ENCODE measurements at places on chromosomes 7 and 10. TPM values are rescaled to one million over a fixed set of nuclear protein-coding genes. Genes with fewer than 3 reads are reported as not detected.

Gene TEX47
- total RNA-seq = not detected

Gene HOXA9
- 4.7 TPM for total RNA-seq

Gene STX1A
- total RNA-seq = 7.0 TPM

Gene CCSER2
- 15.6 TPM for total RNA-seq

Gene CALHM1
- not detected for total RNA-seq

Gene PDZD7
- total RNA-seq = 0.51 TPM

Gene SPDYE3
- total RNA-seq = not detected

Gene ZNF487
- 1.9 TPM for total RNA-seq

DNA sequence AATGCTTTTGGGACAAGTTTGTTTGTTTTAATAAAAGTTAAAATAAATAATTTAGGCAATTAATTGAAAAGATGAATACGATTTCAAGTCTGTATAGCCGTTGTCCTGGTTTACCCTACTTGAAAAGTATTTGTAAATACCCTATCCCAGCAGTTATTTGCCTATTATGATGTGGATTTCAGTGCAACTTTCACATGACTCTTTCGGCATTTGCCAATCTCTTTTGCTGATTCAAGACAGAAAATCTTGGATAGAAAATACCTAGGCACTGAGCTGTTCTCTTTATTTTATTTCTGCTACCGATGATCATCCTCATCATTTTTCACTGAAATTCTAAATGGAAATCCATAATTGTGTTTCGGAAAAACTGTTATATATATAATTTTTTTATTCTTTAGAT lies 125.9 kb upstream of the FZD8 start:
- no peak for DNase-seq

GRCh38 chr7:145779140-145779539 lies 337.5 kb upstream of the CNTNAP2 start:
- no peak for DNase-seq

DNA sequence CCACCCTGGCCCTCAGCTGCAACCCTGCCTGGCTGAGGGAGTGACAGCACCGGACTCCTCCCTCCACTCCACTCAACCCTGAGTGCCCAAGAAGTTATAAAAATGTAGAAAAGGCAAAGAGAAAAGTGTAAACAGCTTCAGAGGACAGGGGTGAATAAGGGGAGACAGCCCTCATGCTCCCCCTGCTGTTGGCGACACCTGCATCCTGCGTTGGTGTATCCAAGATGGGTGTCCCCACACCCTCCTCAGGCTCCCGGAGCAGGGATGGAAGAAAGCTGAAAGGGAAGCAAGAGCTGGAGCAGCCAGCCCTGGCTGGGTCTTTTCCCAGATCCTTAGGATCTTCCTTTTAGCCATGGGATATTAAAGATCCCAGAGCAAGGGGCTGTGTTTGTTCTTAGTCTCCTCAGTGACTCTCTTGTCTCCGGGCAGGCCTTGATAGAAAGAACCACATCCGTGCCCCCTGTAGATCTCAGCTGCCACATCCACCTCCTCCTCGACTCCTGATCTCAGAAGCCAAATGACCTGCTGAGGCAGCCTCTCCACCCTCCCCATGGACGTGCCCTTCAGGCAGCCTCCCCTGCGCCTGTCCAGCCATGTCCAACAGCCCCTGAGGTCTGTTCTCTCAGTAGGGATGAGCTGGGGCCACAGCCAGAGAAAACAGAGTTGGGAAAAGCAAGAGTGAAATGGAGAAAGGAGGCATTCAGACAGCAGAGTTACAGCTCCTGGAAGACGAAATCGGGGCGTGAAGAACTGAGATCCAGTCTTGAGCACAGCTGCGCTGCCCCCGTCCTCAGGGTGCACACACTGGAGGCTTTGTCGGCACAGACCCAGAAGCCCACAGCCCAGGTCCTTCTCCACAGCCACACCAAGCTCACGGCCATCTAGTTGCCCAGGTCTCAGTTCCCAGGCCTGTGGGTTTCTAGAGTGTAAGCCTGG lies 6.8 kb downstream of the FAM131B start:
- no peak for DNase-seq

DNA sequence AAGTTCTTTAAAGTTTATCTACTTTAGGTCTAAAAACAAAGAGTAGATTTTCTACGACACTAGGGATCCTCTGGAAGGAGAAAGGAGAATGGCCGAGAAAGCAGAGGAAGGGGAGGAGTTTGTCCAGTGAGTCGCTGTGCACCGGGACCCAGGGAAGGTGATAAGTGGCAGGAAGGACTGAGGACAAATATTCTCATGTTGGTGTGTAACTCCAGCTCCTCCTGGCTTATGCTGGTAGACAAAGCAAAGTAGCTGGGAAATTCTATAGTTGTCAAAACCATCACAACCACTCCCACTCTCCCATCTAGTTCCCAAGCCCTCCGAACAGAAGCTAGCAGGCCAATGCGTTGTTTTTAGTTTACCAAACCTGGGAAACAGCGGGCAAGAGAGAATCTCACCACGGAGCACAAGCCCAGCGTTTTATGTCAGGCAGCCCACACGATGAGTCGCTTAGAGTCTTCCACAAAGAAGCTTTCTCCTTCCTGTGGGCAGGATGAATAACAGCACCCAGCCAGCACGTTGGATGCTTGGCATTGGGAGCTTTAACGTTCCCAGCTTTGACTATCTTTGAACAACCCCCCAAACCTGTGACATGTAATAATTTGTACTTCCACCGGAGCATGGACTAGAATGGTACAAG lies 32.9 kb upstream of the JCAD start:
- DNase-seq = no peak

- no peak for DNase-seq
Observed at GRCh38 chr10:21284301-21284700, 241.2 kb downstream of the SKIDA1 start.

DNA sequence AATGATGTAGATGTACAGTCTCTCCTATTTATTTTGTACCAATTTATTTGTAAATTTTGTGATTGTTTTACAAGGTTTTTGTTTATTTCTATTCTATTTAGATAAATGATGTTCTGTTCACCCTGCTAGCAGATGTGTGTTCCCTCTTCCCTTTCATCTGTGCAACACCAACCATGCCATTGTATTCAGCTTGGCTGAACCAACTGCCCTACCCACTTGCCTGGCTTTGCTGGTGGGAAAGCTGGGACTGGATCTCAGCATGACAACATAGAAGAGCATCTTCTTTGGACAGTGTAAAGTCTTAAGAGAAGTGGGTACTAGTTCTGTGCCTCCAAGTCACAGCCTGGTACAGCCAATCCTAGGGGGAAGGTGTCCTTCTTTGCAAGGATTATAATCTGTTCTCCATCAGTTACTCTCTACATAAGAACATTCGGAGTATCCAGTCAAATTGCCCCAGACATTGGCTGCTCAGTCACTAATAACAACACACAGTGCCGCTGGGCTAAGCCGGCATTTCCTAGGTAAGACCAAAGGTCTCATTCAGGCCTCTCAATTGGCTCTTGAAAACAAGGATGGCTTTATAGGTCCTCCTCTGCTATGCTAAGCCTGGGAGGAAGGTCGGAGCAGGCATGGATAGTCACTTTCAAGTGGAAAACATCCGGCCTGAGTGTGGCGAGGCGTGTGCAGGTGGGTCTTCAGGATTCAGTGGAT lies 109.7 kb downstream of the NT5C2 start:
- no peak for DNase-seq

- no peak for DNase-seq
Observed at GRCh38 chr7:68511281-68511680, 1087.0 kb upstream of the AUTS2 start.

DNA sequence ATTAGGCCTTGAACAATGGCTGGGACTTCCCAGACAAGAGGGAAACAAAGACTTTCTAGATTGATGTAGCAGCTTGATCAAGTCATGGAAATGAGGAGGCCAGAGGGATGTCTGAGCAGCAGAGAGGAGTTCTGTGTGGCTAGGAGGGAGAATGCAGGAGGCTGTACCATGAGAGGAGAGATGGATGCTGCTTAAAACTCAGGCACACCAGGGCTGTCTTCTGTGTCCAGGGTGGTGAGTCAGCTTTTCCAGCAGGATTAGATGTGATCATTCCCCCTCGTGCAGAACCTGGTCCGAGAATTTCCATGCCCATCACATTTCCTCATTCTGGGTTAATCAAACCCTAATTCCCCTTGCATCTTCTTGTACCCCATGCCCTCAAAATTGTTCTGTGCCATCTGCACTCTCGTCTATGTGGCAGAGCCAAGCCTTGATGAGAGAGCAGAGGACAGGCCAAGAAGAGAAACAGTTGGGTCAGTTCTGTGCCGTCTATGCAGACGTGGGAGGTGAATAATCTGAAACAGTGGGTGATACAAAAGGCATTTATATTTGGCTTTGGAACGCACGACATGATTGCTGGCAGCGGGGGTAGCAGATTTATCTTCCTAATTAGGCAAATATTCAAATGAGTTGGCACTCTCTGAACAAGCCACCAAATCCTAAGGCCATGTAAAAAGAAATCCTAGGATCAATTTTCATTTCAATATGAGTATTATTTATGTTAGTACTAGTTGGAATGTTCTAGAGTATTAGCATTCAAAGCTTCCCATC lies 160.7 kb downstream of the TMEM178B start:
- no peak for DNase-seq

- DNase-seq = no peak
Observed at GRCh38 chr10:110638319-110638718, 5.8 kb upstream of the RBM20 start.

- no peak for DNase-seq
Observed at GRCh38 chr10:62853710-62854109, 37.5 kb upstream of the EGR2 start.

- DNase-seq = no peak
Observed at GRCh38 chr7:45593877-45594276, 19.7 kb downstream of the ADCY1 start.

GRCh38 chr10:29131952-29132547 lies 156.8 kb upstream of the LYZL1 start:
- DNase-seq = peak; percentile 84

- no peak for DNase-seq
Observed at GRCh38 chr7:25735674-25736242, 416.2 kb upstream of the NFE2L3 start.

- DNase-seq = no peak
Observed at GRCh38 chr10:45452743-45453452, 78.9 kb downstream of the ALOX5 start.

GRCh38 chr10:69498711-69499471 lies 47.6 kb downstream of the TSPAN15 start:
- no peak for DNase-seq

DNA sequence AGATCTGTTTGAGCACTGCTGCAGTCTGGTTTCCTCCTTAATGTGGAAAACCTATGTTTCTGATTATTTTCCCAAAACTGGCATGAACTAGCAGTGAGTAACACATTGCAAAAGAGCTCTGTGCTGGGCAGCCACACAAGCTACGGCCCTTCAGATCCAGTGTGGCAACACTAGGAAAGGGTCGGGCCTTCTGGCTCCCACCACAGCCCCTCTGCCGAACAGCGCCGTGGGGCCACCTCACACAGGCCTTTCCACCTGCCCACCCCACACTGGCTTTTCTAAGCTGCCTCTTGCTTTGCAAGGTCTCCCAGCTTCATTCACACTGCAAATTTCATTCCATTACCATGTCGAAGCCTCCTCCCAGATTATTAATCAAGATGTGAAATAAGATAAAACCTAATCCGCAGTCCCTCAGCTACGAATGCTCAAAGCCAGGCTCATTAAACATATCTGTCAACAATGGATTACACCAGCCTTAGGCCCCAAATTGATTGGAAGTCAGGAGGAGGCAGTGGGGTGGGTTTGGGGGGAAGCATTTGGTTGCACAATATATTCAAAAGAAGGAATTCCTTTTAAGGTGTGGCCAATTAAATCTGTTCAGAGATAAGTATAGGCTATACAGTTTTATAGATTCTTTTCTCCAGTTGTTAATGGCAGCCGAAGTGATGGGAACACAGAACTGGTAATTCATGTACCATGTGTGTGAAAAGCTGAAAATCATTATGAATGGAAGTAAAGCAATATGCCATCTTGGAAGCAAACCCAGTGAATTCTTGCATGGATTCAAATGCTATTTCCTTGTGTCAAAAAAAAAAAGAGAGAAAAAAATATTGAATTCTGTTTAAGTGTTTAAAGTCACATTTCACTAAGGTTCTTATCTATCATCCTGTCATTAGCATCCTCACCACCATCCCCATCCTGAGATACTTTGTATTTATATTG lies 223.7 kb downstream of the MTERF1 start:
- DNase-seq = no peak

- DNase-seq = peak; percentile 74
Observed at GRCh38 chr7:124072603-124073309, 39.9 kb upstream of the TMEM229A start.

GRCh38 chr10:120266022-120266421 lies 191.0 kb upstream of the PLPP4 start:
- no peak for DNase-seq

DNA sequence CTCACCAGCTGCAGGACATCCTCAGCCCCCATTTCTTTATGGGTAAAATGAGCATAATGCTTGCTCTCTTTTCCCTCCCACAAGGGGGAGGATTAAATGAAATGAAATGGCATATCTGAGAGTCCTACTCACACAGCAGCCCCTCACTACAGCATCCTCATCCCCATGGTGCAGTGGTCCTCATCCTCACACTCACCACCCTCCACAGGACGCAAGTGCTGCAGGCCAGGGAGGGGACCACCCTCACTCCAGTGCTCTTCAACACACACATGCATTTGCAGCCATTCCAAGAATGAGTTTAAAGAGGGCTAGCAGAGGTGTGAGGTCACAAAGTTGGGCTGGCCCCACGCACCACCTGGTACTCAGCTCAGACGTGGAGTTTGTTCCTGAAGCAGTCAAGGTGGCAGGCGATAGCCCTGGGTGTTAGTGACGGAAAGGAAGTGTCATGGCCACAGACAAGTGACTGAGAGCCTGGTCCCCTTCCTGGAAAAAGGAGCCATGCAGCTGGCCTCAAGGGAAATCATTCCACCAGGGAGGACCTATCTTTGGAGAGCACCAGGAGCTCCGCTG lies 234.0 kb downstream of the TNS3 start:
- no peak for DNase-seq

GRCh38 chr7:101586078-101586905 lies 42.8 kb downstream of the MYL10 start:
- no peak for DNase-seq

GRCh38 chr7:163971-164881 lies 28.1 kb upstream of the FAM20C start:
- DNase-seq = no peak

DNA sequence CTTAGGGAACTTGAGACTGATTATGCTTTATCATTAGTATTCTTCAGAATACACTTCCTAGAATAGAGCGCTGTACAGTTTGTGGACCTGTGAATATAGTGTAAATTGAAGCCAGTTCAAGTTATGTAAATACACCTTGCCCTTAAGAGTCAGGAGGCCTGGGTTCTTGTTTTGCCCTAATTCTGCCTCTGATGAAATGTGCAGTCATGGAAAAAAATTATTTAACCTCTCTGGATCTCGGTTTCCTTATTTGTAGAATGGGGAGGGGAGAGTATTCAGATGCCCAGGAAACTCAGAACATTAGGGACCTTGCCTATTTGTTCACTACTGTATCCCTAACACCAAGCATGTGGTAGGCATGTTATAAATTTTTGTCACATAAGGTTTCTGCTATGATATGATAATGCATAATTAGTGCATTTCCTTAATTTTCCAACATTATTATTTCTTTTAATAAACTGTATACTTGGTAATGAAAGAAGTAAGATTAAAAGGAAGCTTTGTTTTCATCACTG lies 1.3 kb downstream of the EXOC6 start:
- DNase-seq = no peak

- no peak for DNase-seq
Observed at GRCh38 chr7:116027786-116028185, 2.8 kb downstream of the TFEC start.

- no peak for DNase-seq
Observed at GRCh38 chr10:130430291-130430690, 294.1 kb downstream of the GLRX3 start.

Measured in dermis microvascular lymphatic vessel endothelial cell (primary cell).